ENCODE measurements at places on chromosomes 5 and 9.
A peak's percentile ranks its signal among the peaks of the same experiment; 100 is the strongest.

DNA sequence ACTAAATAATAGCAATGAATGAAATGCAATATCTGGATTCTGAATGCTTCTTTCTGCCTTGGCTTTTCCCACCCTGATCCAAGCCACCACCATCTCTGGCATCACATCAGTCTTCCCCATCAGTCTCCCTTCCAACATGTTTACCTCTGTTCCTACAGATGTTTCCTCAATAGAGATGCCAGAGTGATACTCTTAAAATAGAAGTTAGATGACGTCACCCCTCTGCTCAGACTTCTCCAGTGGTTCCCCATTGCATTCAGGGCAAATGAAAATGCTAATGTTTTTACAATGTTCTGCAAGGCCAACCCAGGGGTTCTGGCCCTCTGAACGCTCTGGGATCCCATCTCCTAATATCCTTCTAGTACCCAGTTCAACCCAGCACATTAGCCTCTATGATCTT, 305.8 kb downstream of the TRIM32 start:
- no peak for DNase-seq

- no peak for DNase-seq
These were observed 8.5 kb downstream of the HBEGF start for GRCh38 chr5:140337880-140338279.

- no peak for DNase-seq
These were observed 235.0 kb upstream of the NFIL3 start for GRCh38 chr9:91658513-91659105.

- no peak for DNase-seq
These were observed 3.7 kb downstream of the TUBB4B start for GRCh38 chr9:137244486-137245449.

GRCh38 chr5:132258102-132259068, 889 bp downstream of the PDLIM4 start:
- DNase-seq: no peak

- no peak for DNase-seq
These were observed 34.4 kb upstream of the SLC6A3 start for GRCh38 chr5:1479581-1480188.

- DNase-seq: no peak
These were observed 69.4 kb downstream of the TMC1 start for GRCh38 chr9:72590824-72591223.

DNA sequence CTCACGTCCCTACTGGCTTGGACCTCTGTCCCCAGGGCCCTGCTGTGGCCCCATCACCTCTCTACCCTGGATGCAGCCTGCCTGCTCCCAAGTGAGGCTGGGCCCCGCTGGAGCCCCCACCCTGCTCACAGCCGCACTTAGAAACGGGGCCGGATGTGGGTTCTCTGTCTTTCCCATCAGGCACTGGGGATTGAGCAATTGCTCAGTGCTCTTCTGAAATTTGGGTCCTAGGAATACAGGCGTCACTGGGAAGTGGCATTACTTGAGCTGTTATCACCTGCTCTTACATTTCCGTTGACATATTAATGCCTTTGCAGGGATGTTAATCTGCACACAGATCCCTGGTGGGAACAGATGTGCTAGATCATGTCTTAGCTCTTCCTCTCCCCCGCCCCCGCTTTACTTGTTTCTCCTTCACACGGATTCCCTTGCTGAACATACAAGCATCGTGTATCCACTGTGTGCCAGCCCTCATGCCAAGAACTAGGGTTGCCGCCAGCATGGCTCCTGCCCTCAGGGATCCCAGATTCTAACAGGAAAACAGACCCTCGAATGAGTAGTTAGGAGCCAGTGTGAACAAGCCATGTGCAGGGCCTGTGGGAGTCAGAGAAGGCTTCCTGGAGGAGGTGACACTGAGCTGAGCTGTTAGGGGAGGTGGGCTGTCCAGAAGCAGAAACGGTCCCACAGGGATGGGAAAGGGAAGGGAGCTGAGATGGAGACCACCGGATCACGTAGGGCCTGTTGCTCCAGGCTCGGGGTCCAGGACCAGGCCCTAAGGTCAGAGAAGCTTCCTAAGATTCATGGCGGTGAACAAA, 65.1 kb downstream of the NEK6 start:
- DNase-seq: no peak

GRCh38 chr9:23621924-23622323, 204.1 kb downstream of the ELAVL2 start:
- no peak for DNase-seq

- no peak for DNase-seq
These were observed 20.7 kb upstream of the STX17 start for GRCh38 chr9:99885747-99886146.

DNA sequence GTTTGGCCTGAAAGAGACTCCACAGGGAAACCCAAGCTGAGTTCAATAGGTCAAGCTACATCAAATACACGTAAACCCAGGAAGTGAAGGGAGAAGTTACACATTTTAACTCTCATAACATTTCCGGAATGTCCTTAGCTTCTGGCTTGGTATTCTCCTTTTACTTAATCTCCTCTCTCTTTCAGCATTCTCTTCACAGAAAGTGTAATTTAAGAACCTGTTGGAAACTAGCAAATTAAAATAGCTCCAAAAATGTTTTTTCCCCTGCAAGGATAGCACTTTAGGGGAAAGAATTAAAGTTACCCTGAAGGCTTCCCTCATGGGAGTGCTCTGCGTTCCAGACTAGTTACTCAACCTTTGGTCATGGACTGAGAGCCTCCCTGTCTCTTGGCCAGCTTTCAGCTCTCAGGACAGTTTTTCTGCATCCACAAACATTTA, 292.7 kb upstream of the TARS1 start:
- DNase-seq: peak; percentile 37

GRCh38 chr9:129201866-129202265, 23.8 kb upstream of the IER5L start:
- no peak for DNase-seq

DNA sequence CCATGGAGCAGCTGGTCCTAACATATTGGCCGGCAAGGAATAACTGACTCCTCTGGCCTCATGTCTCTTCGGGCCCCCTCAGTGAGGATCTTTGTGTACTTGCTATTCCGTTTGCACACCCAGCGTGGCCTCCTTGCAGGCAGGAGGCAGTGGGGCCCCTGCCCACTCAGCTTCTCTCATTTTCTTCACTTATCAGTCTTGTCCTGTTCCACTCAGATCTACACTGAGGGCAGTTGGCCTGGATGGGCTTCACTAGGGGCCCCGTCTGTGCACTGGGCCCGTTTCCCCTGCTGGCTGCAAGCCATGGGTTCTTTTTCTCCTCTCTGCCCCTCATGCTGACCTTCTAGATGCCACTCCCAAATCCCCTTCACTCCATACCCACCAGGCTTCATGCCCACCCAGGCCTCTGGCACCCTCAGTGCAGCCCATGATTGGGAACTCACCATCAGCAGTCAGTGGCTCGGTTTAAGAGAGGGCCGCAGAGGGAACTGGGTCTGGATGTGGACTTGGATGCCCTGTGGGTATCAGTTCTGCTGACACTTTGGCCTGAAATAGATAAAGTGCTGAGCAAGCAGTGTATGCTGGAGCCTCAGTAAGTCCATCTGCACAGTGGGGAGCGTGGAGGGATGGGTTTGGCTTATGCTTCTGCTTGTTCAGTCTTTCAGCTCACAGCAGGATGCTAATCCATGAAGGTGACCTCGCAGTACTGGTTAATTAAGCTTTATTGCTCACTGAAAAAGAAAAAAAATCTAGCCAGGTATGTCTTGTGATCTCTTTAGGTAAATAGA, 57.9 kb downstream of the ERBIN start:
- no peak for DNase-seq

DNA sequence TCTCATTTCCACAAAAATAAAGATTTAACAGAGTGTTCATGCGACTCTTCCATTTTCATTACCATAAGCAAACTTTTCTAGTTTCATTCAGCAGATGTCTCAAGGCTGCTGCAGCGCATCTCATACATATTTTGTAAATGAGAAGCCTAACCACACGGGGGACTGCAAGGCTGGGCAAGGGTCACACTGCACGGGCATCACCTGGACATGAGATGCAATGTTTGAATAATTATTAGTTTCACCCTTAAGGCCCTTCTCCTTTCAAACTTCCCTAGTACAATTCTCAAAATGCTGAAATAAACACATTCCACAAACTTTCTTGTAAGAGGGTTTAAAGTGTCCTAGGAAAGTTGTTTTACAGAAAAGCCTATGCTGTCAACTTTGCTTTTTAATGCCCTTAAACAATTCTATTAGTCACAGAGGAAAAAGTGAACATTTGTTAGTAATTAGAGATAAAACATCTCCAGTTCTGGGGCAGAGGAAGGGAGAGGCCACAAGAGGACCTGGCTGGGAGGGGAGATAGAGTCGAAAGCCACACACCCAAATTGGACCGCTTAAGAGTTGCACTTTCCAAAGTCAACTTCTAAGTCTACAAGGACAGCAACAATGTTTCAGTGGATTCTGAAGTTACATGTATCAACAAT, 1.3 kb downstream of the DENND1A start:
- DNase-seq: no peak

DNA sequence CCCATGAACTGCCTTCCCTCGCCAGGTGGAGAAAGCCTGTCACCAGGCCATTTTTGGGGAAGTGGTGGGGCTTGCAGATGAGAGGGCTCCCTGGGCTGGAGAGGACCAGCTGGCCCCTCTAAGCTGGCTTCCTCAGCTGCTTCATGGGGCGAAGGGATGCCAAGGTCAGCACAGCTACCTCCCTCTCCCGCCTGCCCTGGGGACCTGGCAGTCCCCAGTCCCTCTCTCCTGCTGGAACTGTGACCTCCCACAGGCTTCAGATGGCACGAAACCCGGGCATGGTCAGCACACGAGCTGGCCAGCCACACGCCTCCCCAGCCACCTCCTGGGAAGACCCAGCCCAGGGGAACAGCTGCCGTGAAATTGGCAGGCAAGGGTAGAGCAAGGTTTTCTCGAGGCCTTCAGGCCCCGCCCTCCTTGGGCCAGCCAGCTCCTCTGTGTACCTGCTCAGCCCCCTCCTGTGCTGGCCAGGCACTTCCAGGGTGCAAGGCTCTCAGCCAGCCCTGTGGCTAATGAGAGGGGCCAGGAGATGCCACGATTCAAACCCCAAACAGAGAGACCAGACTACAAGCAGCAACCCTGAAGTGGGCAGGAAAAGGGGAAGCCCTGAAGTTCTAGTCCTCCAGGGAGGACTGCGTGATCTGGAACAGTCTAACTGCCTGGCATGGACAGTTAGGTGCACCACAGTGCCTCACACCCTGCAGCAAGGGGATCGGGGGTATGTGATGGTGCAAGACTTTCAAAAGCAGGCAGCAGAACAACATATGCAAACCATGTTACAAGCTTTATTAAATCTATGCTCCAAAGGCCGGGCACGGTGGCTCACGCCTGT, 12.9 kb downstream of the PLPP7 start:
- no peak for DNase-seq

- DNase-seq: no peak
These were observed 89.5 kb downstream of the LMX1B start for GRCh38 chr9:126703002-126703865.

GRCh38 chr5:141359790-141360426, at the start of gene PCDHGB2:
TSS of gene PCDHGB2 (plus strand) at chr5:141359994. CDS start at chr5:141360136, 142 bp downstream.
- DNase-seq: no peak

DNA sequence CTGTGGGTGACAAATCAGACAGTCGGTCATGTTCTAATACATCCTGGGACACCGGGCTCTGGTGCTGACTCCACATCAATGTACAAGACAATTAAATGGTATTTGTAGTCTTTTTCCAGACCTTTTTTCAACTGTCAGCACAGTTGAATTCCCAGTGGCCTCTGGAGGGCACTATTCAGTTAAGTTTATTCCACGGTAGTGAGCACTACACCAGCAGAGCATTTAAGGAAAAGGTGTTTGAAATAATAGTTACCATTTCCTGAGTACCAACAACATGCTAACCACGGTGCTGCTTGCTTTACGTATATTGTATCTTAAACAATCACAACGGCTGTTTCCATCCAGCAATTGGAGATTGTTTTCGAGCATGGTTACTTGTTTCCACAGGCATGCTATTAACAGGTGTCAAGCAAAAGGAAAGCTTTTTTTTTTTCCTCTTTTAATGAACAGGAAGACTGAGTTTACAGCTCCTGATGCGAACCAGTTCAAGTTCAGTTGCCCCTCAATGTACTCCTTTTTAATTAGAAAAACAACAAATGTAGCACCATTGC, 186.7 kb downstream of the PDZD2 start:
- no peak for DNase-seq

DNA sequence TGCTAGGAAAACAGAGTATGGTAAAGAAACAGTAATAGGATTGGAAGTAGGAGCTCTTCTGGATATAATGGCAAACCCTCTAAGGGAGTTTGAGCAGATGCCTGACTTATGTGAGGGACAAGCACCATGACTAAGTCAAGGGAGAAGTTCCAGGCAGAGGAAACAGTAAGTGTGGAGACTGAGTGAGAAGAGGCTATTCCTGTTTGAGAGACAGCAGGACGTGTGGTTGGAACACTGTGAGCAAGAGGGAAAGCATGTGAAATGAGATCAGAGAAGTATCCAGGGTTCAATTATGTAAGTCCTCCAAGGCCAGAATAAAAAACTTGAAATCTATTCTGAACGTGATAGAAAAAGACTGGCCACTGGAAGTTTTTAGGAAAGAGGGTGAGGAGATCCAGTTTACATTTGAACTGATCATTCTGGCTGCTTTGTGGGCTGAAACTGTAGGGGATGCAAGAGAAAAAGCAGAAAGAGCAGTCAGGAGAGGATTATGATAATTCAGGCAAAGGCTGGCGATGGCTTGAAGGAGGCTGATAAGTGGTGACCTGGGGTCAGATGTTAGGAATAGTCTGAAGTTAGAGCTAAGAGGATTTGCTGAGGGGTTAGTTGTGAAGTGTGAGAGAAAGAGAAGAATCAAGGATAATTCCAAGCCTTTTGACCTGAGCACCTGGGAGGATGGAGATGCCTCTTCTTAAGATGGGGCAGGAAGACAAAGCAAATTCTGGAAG, 19.2 kb downstream of the DMAC1 start:
- DNase-seq: peak; percentile 50

GRCh38 chr9:122143296-122143695, 16.3 kb downstream of the NDUFA8 start:
- no peak for DNase-seq

- no peak for DNase-seq
These were observed 1.9 kb downstream of the DAPK1 start for GRCh38 chr9:87499424-87500017.

- no peak for DNase-seq
These were observed 34.5 kb downstream of the FGF18 start for GRCh38 chr5:171453988-171454387.
